ENCODE measurements at places on chromosomes 2 and 18.

DNA sequence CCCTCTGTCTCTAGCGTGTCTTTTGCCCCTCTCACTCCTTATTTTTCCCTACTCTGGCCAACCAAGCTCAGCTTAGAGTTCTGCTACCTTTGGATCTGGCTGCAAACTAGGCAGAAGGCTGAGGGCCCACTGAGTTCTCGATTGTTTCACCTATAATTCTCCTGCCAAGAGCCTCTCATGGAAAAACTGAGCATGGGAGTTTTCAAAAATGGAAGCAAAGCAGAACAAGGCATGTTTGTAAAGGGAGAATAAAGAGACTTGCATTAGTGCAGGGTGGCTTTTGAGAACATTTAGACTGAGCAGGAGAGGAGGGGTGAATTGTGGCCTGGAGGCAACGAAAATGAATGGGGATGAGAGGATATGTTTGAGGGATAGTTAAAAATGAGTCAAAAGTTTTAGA lies 45.9 kb downstream of the FSHR start:
- no peak for DNase-seq

DNA sequence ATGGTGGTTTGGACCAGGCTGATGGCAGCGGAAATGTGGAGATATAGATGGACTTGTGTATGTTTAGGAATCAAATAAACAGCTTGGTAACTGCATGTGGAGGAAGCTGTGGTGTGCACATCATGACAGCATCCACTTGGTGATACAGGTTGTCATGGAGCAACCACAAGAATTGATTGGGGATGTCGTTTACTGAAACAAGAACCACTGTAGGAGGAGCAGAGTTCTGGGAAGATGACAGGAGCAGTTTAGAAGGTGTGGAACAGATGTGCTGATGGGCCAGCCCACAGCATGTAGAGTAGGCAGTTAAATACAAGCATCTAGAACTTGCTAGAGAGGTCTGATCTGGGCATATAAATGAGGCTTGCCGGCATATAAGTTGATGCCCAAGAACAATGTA lies 152.4 kb upstream of the SERPINE2 start:
- DNase-seq, result no peak

DNA sequence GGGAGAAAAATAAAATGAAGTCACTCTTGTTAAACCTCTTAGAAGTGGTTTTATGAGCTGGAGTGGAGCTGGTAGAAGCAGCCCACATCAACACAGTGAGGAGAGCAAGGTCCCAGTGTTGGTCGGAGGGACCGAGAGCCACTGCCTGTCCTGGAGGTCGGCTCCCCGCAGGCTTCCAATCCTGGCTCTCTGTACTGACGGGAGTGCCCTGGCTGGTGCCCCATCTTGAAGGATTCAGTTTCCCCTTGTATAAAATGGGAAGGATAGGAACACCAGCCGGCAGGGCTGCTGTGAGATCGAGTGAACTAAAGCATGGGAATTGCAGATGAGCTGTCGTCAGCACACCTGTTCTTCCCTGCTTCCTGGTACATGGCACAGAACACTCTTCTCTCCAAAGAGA lies 104.3 kb upstream of the ID2 start:
- no peak for DNase-seq

GRCh38 chr18:72171596-72171995 lies 372.5 kb downstream of the CBLN2 start:
- DNase-seq, result no peak

DNA sequence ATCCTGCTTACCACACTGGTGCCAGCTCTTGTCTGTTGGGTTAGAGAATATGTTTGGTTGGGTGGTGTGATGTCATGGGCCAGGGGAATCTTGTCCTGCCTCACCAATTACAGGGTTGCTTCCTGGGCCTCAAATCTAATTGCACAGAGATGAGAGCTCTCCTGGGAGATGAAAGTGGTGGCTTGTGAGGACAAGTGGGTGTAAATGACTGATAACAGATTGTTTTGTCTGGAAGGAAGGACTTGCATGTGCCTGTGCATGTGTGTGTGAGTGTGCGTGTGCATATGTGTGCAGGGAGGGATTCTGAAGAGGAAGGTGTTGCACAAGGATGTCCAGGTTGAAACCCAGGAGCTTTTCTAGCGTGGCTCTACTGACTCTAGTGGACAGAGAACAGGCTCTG lies 271.9 kb downstream of the LOXHD1 start:
- DNase-seq, result no peak

DNA sequence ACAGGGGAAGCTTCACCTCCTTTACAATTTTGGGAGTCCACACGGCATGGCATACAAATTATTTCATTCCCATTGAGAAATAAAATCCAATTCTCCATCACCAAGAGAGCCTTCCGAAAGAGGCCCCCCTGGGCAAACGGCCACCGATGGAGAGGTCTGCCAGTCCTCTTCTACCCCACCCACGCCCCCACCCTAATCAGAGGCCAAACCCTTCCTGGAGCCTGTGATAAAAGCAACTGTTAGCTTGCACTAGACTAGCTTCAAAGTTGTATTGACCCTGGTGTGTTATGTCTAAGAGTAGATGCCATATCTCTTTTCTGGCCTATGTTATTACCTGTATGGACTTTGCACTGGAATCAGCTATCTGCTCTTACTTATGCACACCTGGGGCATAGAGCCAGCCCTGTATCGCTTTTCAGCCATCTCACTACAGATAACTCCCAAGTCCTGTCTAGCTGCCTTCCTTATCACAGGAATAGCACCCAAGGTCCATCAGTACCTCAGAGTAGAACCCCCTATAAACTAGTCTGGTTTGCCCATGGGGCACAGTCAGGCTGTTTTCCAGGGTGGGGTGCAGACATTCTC lies 58.3 kb downstream of the BCL11A start:
- no peak for DNase-seq

GRCh38 chr2:20573620-20574422 lies 77.1 kb downstream of the HS1BP3 start:
- no peak for DNase-seq

GRCh38 chr2:68294913-68295312 lies 24.8 kb downstream of the CNRIP1 start:
- no peak for DNase-seq

DNA sequence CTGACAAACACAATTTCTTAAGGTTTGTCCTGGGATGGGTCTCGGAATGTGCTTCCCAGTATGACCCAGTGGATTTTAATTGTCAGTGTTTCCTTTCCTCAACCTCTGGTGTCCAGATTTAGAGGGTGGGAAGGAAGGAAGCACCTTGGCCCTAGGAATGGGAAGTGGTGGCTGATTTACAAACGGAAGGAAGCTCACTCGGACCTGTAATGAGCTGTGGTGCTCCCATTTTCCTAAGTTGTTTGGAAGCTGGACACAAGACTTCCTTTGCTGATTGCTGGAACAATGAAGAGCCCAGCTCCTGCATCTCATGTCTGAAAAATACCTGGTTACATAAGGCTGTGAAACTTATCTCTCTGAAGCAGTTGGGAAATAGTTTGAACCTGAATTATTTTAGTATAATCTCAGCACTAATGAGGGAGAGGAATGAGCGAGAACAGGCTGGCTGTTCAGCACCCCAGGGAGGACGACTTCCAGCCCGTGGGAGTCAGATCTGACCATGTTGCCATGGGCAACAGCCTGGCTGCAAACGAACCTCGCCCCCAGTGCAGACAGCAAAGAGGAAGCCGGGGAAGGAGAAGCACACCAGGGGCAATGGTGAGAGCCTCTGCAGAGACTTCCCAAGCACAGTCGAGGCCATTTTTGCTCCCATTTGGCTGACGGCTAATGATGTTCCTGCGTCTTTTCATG lies 74.4 kb upstream of the ASB18 start:
- no peak for DNase-seq

DNA sequence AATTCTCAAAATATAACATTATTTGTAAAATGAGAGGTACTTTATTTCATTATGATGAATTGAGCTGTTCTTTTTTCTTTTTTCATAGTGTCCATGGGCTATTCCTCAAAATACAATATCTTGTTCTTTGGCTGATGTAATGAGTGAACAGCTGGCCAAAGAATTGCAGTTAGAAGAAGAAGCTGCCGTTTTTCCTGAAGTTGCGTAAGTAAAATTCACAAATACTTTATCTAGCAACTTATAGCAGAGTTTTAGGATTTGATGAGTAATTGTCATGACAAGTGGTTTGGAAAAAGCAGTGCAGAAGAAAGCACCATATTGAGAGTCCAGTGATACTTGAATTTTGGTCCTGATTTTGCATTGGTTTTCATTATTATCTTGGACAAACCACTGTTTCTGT lies 9.8 kb downstream of the RIOK3 start:
- no peak for DNase-seq

- no peak for DNase-seq
These were observed 488.4 kb upstream of the PIK3C3 start for GRCh38 chr18:41466436-41467160.

- no peak for DNase-seq
These were observed 196.0 kb downstream of the LNPK start for GRCh38 chr2:175806125-175806490.

DNA sequence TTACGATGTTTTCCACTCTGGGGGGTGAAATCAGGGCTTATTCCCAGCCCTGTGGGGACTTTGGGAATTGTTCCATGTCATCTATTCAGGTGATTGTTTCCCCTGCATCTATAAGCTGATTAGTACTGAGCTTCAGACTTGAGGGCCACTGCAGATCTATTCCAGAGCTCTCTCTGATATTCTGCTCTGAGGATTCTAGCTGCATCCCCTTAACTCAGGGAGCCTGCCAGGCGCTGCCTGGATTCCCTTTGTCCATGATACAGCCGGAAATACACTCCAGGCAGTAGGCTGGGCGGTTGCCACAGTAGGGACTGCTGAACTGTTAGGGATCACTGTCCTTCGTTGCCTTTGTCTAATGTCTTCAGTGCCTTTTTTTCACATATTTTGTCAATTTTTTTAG lies 31.3 kb downstream of the PTRHD1 start:
- DNase-seq, result no peak

DNA sequence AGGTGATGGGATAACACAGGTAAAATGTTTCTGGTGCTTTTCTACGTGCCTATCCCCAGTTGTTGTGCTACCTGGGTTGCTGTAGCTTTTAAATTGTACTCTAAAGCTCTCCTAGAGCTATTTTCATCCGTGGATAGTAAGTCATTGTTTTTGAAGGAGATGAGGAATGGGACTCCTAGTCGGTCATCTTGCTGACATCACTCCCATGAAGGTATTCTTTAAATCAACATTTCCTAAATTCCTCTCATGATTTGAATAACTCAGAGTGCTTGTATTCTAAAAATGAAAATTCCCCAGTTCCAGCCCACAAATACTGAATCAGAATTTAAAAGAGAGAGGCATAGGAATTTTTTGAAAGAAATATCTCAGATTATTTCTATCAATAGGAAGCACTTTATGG lies 44.3 kb downstream of the CCDC148 start:
- no peak for DNase-seq

GRCh38 chr2:151437630-151438029 lies 27.9 kb downstream of the RIF1 start:
- no peak for DNase-seq

DNA sequence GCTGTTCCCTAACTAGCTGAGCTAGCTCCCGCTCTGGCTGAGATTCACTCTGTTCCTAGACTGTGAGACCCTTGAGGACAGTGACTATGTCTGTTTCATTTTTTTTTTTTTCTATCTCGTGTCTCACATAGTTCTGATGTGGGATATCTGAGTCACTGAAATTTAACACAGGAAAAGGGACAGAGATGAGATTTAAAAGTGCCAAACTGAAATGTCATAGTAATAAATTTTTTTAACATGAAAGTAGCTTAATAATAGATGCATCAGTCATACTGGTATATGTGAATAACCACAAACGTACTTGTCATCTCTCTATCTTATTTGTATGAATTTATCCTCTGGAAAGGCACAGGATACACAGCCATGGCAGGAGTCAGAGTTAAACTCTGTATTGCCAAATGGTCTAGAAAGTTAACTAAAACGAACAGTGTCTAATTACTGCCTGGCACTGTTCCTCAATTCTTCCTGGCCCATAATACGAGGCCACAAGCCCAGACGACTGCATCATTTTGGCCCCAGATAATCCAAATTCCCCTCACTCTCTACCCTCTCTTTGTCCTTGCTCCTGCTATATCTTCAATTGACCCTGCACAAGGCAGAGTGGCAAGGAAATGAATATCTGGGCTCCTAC lies 87.5 kb downstream of the SATB2 start:
- DNase-seq, result no peak

- no peak for DNase-seq
These were observed 10.5 kb downstream of the CYTIP start for GRCh38 chr2:157433394-157433793.

GRCh38 chr2:148184976-148185375 lies 164.1 kb downstream of the MBD5 start:
- DNase-seq, result no peak

GRCh38 chr18:32343634-32344033 lies 127.0 kb downstream of the GAREM1 start:
- DNase-seq, result no peak

GRCh38 chr2:142722569-142722968 lies 154.9 kb upstream of the KYNU start:
- DNase-seq, result no peak

DNA sequence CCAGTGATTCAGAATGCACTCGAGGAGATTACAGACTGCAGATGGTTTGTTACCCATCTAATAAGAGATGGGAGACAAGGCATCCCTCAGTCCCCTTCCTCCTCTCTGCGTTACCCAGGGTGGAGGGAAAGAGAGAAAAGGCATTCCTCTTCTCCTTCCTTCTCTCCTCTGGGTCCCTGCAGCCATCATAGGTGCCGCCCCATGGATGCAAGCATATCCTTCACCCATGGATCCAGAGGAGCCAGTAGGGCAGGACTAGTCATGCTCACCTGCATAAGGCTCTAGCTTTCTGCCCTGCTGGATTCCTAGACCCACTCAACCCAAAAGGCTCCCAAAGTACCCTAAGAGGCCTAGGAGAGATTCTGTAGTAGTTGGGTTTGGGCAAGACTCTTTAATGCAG lies 20.4 kb downstream of the CMPK2 start:
- no peak for DNase-seq

- no peak for DNase-seq
These were observed 18.0 kb downstream of the NAB1 start for GRCh38 chr2:190666895-190667294.

- no peak for DNase-seq
These were observed 8.8 kb downstream of the SIX2 start for GRCh38 chr2:45000341-45000901.

DNA sequence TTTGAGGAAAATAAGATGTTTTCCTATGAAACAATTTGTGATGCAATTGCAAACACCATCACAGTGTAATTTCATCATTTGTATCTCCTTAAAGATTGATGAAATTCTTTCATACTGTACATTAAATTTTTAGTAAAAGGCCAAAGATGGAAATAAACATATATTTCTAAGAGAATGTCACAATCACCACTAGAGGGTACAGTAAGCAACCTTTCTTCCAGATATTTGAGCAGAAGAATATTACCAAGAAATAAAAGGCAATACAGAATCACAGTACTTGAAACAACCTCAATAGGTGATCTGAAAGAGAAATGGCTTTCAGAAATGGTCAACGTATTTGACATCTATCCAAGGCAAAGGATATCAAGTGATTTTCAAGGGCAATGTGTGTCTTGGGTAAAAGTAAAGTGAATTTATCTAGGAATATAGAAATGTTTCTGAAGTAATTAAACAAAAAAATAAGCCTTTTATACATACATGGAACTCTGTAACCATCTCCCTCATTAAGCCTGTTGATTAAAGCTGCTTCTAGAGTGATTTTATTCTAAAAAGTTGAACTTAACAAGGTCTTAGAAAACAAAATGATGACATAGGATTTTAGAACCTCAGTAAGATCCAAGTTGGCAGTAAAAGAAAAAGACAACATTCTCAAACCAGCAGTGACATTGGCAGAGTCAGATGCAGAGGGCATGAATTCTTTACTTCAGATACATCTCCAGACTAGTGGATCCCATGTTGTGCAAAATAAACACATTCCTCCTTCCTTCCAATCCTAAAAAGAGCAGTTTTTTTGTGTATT lies 90.3 kb upstream of the SESTD1 start:
- DNase-seq, result no peak

All from KG1 (cell line).